Urothelium cell line (cell line): ENCODE measurements at places on chromosomes 7 and 10.

DNA sequence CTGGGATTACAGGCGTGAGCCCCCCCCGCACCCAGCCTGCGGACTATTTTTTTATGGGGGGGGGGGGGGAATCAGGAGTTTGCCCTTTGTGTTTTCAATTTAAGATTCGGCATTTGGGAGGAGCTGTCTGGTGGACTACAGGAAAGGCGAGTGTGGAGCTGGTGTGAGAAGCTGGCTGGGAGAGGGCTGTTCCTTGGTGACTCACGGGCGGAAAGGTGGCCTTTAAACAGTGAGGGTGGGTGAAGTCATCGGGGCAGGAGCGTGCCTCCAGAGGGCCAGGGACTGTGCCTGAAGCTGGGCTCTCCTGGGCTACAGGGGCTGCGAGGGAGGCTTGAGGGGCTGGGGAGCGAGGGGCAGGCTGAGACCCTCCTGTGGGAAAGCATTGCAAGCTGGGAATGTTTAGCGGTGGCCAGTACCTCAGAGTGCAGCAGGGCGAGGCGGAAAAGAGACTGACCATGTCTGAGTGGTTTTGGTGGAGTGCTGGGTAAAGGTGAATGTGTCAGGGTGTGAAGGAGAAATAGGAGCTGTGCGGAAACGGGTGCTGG is 39.7 kb upstream of the ZNF32 start:
- DNase-seq: peak; percentile 58

GRCh38 chr10:69973678-69974077 is 79.0 kb upstream of the MACROH2A2 start:
- no peak for DNase-seq

DNA sequence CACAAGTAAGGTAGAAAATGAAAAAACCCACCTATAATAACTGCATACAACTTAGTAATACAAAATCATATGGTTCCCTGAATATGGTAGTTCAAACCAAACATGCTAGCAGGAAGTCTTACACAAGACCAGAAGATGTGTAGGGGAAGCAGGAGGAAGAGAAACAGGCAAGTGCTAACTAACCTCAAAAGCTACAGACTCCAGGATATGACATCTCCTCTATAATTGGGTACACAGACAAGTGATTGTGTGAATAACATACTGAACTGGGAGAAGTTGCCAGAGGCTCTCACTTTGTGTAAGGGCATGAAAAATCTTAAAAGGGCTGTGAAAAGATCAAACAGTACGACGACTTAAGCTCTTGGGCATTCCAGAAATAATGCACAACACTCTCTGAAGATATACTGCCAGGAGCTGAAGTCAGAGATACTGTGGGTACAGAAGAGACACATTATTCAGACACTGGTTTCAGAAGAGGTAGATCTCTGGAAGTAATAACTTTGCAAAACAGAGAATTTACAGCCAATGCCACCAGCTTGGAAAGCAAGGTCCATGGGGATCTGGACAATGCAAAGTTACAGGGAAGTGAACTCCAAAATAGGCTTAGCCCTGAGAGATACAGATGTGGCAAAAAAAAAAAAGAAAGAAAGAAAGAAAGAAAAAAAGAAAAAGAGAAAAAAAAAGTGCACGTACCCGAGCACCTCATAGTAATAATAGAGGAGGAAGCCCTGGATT is 767.2 kb downstream of the TNS3 start:
- no peak for DNase-seq

GRCh38 chr7:105723572-105723971 is 142.3 kb upstream of the EFCAB10 start:
- DNase-seq: no peak

- DNase-seq: no peak
These were observed 9.0 kb upstream of the VIM start for GRCh38 chr10:17219024-17219423.

GRCh38 chr7:45001826-45002225 is 1.8 kb downstream of the CCM2 start:
- DNase-seq: no peak

GRCh38 chr7:152541892-152542291 is 106.1 kb upstream of the KMT2C start:
- DNase-seq: no peak

DNA sequence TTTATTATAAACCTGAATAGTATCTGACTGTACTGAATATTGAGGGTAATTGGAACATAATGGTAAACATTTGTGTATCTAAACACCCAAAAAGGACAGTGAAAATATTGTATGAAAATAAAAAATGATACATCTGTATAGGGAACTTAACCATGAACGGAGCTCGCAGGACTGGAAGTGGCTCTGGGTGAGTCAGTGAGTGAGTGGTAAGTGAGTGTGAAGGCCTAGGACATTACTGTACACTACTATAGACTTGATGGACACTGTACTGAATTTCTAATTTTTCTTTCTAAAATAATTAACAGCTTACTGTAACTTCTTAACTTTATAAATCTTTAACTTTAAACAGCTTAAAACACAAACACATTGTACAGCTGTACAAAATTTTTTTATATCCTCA is 454.5 kb upstream of the FZD8 start:
- DNase-seq: no peak

DNA sequence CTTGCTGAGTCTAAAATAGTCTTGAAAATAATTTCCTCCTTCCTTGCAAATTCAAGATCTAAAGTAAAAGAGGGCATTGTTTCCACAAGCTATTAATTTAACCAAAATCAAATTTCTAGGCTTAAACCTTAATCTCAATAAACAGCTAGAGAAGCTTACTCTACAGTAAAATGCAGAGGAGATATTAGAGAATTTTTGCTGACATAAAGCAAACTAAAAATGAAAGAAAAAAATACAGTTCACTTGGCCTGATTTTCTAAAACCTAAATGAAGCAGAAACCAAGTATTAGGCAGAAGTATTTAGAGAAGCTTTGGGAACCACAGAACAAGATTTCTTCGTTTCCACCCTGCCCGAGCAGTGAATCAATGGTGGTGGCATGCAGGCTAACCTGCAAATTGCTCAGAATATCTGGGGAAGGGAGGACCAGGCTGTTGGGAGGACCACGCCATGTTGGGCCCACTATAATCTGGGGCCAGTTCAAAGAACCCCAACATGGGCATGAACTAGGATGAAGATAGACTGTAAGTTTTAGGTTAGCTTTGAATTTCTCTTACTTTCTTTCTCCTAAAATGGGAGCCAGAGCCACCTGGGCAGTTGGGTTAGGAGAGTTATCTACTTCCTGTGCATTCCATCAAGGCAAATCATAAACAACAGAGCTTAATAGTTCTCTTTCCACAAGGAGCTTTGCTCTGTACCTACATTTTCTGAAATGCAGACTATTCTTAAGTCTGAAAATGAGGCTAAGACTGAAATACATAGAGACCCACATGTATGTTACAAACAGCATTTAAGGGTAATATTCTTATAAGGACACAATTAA is 4.1 kb downstream of the LAMB1 start:
- no peak for DNase-seq

DNA sequence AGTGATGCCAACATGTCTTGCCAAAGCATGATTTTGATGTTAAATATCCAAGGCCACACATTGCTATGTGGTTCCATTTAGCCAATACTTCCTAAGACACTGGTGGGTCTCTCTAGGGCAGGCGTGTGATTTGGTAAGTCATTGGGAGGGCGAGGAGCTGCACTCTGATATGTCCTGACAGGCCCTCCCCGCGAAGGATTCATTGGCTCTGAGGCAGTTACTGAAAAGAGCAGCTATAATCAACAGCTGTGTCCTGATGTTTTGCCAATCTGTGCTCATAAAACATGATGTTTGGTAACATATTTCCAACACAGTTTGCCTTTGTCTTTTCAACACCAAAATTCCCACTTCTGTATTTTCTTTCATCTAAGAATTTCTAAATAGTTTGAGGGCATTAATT is 646.7 kb downstream of the PARD3 start:
- DNase-seq: no peak

GRCh38 chr10:26970667-26971066 is 109.9 kb upstream of the ABI1 start:
- DNase-seq: no peak

- DNase-seq: no peak
These were observed 33.0 kb downstream of the TPST1 start for GRCh38 chr7:66237906-66238772.

DNA sequence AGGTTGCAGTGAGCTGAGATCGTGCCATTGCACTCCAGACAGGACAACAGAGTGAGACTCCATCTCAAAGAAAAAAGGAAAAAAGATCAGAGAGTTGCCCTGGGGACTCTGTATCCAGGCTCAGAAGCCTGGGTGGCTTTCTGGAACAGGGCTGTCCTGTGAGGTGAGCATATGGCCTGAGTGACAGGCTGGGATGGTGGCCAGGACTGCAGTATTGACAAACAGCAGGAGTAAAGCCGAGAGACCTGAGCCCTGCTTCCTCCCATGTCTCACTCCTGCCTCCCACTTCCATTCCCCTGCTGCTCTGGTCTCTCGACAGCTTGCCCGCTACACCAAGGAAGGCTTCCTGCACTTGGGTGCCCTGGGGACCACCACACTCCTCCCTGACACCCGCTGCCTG is 578.5 kb downstream of the GALNT17 start:
- DNase-seq: no peak

GRCh38 chr10:124579011-124579399 is 117.4 kb downstream of the LHPP start:
- no peak for DNase-seq

DNA sequence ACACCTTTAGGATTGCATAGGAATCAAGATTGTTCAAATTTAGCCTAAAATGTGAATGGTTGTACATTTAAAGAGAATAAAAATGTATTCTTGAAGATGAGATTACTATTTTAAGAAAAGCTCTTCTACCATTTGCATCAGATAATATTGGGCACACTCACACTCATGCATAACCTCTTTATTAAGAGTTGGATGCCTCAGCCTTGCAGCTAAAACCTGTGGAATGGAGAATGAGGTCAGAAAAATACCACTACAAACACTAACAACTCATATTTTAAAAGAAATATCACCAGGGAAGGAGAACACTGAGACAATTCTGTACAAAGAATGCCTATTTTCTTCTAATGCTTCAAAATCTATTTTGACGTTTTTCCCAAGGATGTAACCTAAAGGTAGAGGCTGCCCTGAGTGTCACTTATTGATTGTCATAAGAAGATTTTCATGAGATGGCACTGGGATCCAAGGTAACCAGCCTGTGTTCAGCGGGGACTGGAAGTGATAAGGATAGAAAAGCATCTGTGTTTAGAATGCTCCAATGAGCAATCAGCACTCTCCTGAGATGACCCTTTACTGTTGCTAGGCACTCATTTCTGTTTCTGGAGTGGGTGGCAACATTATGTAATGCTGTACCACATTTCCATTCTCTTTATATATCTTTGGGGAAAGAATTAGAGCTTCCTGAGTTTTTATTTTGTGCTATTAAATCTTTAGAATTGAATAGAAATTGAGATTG is 26.6 kb downstream of the REEP3 start:
- no peak for DNase-seq

- no peak for DNase-seq
These were observed 242.4 kb downstream of the SFMBT2 start for GRCh38 chr10:7168414-7168813.

DNA sequence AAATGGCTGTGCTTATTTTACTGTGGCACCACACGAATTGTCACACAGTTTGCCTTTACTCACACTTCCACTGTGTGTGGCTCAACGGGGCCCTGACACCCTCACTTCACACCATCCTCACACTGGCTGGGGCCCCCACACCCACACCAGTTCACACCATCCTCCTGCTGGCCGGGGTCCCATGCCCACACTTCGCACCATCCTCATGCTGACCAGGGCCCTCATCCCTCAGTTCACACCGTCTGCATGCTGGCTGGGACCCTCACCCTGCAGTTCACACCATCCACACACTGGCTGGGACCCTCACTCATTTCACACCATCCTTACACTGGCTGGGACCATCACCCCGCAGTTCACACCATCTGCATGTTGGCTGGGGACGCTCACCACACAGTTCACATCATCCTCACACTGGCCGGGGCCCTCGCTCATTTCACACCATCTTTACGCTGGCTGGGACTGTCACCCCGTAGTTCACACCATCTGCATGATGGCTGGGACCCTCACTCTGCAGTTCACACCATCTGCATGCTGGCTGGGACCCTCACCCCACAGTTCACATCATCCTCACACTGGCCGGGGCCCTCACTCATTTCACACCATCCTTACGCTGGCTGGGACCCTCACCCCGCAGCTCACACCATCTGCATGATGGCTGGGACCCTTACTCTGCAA is 36.0 kb downstream of the BRI3 start:
- DNase-seq: no peak

- no peak for DNase-seq
These were observed 17.0 kb upstream of the NUP42 start for GRCh38 chr7:23164846-23165245.

DNA sequence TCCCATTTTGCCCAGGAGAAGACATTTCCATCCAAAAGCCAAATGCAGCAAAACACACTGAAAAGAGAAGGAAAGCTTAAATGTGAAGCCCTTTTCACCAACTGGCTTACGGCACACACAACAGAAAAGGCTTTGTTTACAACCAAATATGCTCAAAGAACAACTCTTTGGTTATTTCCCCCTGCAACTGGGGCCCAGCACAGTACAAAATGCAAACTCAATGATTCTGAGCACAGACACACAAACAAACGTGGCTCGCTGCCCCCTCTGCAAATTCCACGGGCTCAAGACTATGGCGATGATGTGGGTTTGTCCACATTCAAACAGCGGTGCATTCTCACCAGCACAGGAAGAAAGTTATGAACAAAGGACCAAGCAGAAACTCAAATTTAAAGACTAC is 5.3 kb downstream of the CPXM2 start:
- DNase-seq: no peak

DNA sequence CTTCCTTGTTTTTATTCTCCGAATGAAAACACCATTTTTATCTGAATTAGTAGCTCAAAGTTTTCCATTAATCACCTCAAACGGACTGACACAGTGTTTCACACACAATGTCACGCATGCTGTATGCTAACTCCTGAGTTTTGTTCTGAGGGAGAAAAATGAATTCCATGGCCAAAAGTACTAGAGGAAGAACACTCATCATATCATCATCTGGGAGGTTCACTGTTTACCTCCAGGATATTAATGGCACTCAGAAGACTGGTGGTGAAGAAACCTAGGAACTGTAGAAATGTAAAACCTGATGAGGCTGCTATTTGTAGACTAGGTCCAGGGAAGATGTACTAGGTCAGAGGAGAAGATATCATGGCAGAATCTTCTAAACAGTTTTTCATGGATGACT is 395.6 kb upstream of the ETV1 start:
- DNase-seq: no peak

- DNase-seq: no peak
These were observed 50.2 kb downstream of the NT5C3A start for GRCh38 chr7:33012364-33012763.

DNA sequence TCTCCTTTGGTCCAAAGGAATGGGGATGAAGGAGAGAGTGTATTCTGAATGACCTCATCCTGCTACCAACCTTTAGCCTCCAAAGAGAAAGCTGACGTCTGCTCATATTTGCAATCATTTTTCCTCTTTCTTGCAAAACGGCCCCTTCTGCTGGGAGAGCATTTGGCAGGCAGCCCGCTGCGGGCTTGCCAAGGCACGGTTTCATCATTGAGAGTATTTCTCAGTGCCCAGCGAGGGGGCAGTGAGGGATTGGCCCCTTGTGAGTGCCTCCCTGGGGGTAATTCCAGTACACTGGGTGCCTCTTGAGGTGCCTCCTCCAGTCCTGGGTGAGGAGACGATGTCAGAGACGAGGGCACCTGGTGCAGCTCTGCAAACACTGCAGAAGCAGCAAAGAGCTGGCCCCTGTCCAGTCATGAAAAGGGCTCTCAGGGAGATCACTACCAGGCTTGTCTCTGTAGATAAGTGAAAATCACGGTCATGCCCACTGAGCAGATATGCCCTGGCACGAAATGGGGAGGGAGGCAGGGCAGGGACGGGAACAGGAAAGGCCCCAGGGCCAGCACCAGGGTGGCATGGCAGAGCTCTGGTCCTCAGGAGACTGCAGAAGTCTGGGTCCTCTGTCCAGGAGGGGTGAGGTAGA is 48.7 kb upstream of the SHH start:
- peak; percentile 7 for DNase-seq
